Central memory CD8-positive, alpha-beta T cell (primary cell): ENCODE measurements at places on chromosomes 4 and X.

- no peak for DNase-seq
Observed at GRCh38 chrX:53244610-53245009, 19.6 kb upstream of the KDM5C start.

DNA sequence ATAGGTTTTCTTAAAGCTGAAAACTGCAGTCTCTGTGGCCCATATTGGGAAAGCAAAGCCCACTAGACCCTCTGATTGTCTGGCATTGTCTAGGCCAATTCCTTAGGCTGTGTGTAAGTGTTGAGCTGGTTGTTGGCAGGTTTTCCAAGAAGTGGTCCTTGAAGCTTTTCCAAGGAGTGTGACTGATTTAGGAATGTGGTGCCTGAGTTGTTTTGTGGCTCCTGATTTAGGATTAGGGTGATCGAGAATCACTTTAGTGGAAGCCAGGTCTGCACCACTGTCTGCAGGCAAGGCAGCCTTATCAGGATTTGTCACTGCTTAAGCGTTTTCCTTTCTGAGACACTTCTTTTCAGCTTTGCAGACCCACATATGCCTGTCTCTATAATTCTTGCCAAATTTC lies 339.0 kb upstream of the DDX53 start:
- DNase-seq, result no peak

DNA sequence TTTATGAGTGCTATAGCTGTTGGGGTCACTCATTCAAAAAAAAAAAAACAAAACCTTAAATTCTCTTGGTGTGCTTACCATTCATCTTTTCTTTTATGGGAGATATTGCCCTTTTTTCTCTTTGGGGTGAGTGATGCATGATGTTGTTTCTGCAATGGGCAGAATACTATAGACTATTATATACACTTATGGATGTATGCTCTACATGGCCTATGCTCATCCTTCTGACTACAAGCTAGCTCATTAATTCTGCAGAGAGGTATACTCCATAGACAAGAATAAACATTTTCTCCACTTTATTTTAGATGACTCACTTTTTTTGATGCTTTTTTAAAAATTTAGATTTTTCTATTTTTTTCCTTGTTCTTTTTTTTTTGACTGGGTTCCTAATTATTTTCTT lies 160.3 kb upstream of the ANK2 start:
- no peak for DNase-seq

DNA sequence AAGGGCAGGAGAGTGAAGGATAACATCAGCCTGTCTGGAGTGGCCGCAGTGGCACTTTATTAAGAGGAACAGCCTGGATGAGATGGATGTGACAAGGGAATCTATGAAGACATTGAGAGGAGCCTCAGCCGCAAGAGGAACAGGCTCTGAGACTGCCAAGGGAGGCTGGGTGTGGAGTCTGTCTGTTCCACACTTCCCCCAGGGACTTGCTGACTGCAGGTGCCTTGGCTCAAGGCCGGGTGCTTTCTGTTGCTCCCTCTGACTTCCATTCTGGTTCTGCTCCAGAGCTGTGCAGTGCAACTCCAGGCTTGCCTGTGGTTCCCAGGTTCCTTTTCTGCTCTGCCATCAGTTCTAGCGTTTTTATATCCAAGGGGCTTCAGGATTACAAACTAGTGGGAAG lies 54.6 kb downstream of the FRMPD3 start:
- no peak for DNase-seq
